ENCODE measurements at places on chromosomes 7 and 10. TPM values are rescaled to one million over a fixed set of nuclear protein-coding genes. Genes with fewer than 3 reads are reported as not detected.

DNA sequence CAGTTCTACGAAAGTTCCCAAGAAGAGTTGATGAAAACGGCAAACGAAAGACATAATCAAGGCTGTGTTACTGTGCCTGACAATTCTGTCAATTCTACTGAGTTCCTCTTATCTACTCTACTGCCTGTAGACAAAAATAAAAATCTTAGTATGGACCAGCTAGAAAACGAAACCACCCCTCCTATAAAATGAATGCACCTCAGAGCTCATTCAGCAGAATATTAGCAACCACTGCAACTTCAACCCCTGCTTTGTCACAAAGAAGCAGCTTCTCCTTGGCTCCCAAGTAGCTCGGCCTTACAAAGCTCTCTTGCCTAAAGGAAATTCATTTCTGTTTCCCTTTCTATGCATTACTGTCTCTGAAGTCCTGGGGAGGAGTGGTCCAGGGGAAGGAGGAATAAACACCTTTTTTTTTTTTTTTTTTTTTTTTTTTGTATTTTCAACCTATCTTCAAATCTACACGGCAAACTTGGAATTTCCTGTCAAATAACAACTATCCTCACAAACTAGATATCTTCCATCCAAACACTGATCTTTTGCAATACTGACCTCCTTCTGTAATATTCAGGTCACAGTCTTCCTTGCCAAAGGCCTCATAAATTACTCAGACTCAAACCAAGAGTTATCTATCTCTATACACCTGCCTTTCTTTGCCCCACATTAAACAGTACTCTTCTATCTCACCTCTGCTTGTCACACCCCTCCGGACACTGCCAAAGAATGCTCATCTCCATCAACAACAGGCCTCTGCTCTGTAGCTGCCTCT lies 74.3 kb downstream of the GLI3 start:
- DNase-seq = no peak

DNA sequence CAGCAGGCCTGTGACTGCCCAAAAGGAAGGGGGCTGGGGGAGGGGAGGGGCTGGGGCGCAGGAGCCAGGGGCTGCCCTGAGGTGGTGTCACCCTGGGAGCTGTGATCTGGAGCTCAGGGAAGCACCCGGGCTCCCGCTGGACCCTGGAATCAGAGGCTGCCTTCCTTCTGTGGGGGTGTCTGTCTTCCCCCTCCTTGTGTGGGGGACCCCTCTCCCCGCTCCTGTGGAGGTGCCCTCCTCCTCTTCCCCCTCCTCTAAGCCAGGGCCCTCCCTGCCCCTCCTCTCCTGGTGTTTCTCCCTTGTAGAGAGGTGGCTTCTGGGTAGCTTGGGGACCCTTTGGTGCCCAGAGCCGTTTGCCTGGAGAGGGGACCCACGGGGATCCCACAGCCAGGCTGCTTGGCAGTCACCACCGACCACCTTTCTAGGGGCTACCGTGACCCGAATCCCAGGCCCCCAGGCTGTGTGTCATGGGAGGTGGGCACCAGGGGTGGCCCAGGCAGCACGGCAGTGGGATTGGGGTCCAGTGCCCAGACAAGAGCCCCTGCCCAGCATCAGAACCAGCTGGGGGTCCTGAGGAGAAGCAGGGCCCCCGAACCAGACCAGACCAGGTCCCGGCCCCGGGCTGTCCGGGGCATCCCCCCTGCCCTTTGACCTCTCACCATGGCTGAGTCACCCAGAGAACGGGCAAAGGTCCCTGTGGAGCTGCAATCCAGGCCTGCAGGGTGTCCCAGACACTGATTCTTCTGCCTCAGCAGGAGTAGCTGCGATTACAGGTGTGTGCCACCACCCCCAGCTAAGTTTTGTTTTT lies 741 bp downstream of the PRAP1 start:
- no peak for DNase-seq

- peak; percentile 65 for DNase-seq
These were observed 10.7 kb downstream of the PSAP start for GRCh38 chr10:71840177-71840957.

DNA sequence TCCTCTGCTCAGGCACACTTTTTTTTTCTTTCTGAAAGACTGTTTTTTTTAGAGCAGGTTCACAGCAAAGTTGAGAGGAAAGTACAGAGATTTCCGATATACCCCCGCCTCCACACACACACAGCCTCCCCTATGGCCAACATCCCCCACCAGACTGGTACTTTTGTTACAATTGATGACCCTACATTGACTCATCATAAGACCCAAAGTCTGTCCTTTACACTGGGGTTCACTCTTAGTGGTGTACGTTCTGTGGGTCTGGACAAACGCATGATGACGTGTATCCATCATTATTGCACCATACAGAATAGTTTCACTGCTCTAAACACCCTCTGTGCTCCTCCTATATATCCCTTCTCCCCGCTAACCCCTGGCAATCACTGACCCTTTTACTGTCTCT lies 107.7 kb downstream of the RBM20 start:
- DNase-seq = no peak

GRCh38 chr10:132281915-132282666 lies 25.7 kb downstream of the STK32C start:
- no peak for DNase-seq

DNA sequence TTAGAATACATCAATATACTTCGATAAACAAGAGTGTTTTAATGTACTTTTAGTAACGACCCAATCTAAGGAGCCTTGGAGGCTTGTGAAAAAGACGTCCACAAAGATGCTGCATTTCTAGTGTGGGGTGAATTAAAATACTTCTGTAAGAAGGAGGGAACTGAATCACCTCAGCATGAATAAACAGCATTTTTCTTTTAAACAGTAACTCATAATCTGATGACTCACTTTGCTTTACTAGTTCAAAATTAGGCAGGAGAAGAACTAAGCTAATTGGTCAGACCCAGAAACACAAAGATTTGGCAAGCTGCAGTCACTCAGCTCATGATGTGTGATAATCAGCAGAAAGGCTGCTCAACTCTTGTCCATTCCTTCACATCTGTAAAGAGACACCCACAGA lies 24.2 kb downstream of the NCOA4 start:
- no peak for DNase-seq

DNA sequence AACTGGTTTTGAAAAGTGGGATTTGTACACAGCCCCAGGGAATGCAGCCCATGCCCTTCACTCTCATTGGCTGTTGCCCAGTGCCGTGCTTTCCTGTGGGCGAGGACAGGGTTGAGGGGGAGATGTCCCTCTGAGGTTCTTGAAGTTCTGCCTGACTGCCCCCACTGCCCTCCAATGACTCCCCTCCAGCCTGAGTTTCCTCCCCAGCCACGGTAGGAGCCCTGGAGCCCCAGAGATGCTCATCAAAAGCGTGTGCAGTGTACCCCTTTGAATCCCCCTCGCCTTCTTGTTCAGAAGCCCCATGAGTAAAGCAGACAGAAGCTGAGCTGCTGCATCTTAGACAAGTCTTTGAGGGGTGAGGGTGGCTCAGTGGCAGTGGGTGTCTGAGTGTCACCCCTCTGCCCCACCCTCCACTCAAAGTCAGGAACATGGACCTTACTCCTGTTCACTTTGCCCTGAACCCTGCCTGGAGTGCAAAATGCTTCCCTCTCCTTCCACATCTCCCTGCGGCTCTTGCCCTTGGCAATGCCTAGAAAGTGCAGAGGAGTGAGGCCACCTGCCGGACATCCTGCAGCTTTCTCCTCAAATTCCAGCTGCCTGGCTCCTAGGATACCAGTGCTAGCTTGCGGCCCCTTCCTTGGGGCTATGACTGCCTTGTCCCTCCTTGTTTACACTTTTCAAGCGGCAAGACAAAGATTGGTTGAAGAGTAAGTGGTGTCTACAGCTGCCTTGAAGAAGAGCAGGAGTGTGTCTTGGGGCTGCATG lies 19.9 kb downstream of the FAM241B start:
- DNase-seq = no peak

GRCh38 chr7:129864042-129864441 lies 88.7 kb downstream of the UBE2H start:
- no peak for DNase-seq

DNA sequence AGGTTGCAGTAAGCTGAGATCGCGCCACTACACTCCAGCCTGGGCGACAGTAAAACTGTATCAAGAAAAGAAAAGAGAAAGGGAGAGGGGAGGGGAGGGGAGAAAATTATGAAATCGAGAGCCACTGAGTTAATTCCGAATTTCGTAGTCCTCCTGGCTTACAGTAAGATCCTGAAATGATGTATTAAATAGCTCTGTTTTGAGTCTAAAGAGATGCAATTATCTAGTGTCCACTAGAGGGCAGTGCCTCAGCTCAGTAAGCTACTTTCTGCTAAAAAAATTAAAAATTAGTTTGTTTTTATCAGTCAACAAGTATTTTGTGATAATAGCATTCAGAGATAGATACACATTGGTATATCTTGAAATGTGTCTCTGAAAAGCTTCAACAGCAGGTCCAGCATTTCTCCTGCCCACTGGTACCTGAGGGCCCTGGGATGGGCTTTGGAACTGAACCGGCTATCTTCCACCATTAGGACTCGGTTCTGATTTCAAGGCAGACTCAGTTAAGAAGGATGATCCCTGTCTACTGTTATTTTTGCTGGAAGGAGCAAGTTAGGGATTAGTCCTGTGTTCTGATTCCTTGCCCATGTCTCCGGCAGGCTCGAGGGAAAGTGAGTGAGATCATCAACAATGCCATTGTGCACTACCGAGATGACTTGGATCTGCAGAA lies 19.5 kb downstream of the TSPAN33 start:
- peak; percentile 40 for DNase-seq

DNA sequence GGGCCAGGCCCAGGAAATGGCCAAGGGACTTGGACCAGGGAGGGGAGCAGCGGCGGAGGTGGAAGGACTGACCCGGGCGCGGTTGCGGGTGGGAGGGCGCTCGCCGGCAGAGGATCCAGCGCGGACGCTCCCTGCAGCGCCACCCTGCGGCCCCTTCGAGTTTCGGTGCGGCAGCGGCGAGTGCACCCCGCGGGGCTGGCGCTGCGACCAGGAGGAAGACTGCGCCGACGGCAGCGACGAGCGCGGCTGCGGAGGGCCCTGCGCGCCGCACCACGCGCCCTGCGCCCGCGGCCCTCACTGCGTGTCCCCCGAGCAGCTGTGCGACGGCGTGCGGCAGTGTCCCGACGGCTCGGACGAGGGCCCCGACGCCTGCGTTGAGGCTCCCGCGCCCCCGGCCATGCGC lies 16.8 kb upstream of the ZNF467 start:
- DNase-seq = no peak

DNA sequence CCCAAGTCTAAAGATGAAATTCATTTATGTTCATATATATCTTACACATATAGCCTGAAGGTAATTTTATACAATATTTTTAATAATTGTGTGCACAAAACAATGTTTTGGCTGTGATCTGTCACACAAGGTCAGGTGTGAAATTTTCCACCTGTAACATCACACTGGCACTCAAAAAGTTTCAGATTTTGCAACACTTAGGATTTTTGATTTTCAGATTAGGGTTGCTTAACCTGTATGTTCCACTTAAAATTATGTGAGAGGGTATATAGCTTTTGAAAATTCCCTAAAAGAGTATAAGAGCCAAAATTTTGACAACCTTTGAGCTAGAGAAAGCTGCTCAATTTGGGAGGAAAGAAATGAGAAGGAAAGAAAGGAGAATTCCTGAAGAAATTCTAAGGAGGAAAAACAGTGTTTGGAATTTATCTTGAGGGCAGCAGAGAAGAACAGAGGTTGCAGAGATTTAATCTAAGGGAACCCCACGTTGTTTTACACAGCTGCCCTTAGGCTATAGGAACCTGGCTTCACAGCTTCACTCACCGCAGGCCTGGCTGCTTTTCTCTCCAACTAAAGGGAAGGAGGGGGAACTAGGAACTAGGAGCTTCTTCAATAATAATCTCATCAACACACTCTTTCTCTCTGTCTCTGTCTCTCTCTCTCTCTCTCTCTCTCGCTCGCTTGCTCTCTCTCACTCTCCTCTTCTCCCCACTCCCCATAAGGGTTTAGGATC lies 8.5 kb downstream of the VOPP1 start:
- no peak for DNase-seq

The PNLIPRP2 gene
- not detected for total RNA-seq

The IGF2BP3 gene
- 78.9 TPM for total RNA-seq

The HYAL4 gene
- not detected for total RNA-seq

The ARHGAP22 gene
- 3.0 TPM for total RNA-seq

The PLCE1 gene
- total RNA-seq = 0.32 TPM

The EN2 gene
- 0.75 TPM for total RNA-seq

The TMEM72 gene
- not detected for total RNA-seq

The CYP3A4 gene
- total RNA-seq = not detected
